Keratinocyte (primary cell): ENCODE measurements at places on chromosomes 6 and 20.
A peak's percentile ranks its signal among the peaks of the same experiment; 100 is the strongest.

- H3K4me3 ChIP-seq = peak overlapping the region; percentile 65
- no peaks in the 10 kb centered on the region for H3K27me3 ChIP-seq
- H3K4me1 ChIP-seq = peaks cover 24% of the 10 kb centered on the region
- H3K36me3 ChIP-seq = peaks cover 1% of the 10 kb centered on the region
Measured at GRCh38 chr6:10416863-10417641, 2.2 kb upstream of the TFAP2A start.

GRCh38 chr6:56962441-56962840 lies 7.5 kb downstream of the BEND6 start:
- no peaks in the 10 kb centered on the region for H3K27me3 ChIP-seq
- no peak overlapping the region for H3K27ac ChIP-seq
- H3K36me3 ChIP-seq = no peaks in the 10 kb centered on the region

GRCh38 chr6:51495096-51495495 lies 592.3 kb downstream of the PKHD1 start:
- H3K4me3 ChIP-seq = no peak overlapping the region
- H3K27me3 ChIP-seq = no peaks in the 10 kb centered on the region
- no peak overlapping the region for H3K27ac ChIP-seq
- H3K36me3 ChIP-seq = no peaks in the 10 kb centered on the region
- no peak for DNase-seq

- no peak overlapping the region for H3K27ac ChIP-seq
- H3K36me3 ChIP-seq = no peaks in the 10 kb centered on the region
- DNase-seq = no peak
- no peak overlapping the region for H3K4me3 ChIP-seq
- no peaks in the 10 kb centered on the region for H3K4me1 ChIP-seq
Measured at GRCh38 chr6:33061987-33062386, 11.5 kb downstream of the HLA-DPA1 start.

- H3K4me3 ChIP-seq = no peak overlapping the region
- no peaks in the 10 kb centered on the region for H3K27me3 ChIP-seq
- H3K4me1 ChIP-seq = peaks cover 12% of the 10 kb centered on the region
- H3K36me3 ChIP-seq = no peaks in the 10 kb centered on the region
Measured at GRCh38 chr6:139765825-139766285, 391.4 kb upstream of the CITED2 start.

DNA sequence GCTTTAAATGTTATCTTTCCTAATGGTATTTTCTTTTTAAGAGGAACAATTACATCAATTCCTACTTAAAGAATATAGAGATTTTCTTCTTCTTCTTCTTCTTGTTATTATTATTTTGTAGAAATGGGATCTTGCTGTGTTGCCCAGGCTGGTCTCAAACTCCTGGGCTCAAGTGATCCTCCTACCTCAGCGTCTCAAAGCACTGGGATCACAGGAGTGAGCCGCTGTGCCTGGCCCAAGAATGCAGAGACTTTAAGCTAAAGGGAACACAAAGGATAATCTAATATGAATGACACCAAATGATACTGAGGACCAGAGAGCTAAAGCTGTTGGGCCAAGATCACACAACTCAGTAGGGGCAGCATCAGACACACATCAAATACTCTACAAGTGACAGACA lies 87.4 kb upstream of the FOXQ1 start:
- no peak for DNase-seq
- no peak overlapping the region for H3K27ac ChIP-seq
- no peaks in the 10 kb centered on the region for H3K27me3 ChIP-seq

- no peak for DNase-seq
- no peaks in the 10 kb centered on the region for H3K36me3 ChIP-seq
- H3K27me3 ChIP-seq = no peaks in the 10 kb centered on the region
- H3K4me3 ChIP-seq = no peak overlapping the region
Measured at GRCh38 chr6:166588691-166589336, 2.3 kb upstream of the RAMACL start.

GRCh38 chr6:148423133-148423532 lies 80.5 kb downstream of the SASH1 start:
- H3K4me1 ChIP-seq = no peaks in the 10 kb centered on the region
- no peak overlapping the region for H3K4me3 ChIP-seq
- no peaks in the 10 kb centered on the region for H3K36me3 ChIP-seq
- DNase-seq = no peak
- H3K27ac ChIP-seq = no peak overlapping the region

GRCh38 chr6:135128268-135128914 lies 52.7 kb upstream of the MYB start:
- H3K4me1 ChIP-seq = no peaks in the 10 kb centered on the region
- no peaks in the 10 kb centered on the region for H3K27me3 ChIP-seq

- H3K4me1 ChIP-seq = no peaks in the 10 kb centered on the region
- no peaks in the 10 kb centered on the region for H3K27me3 ChIP-seq
Measured at GRCh38 chr6:155738602-155739105, 283.0 kb upstream of the NOX3 start.

DNA sequence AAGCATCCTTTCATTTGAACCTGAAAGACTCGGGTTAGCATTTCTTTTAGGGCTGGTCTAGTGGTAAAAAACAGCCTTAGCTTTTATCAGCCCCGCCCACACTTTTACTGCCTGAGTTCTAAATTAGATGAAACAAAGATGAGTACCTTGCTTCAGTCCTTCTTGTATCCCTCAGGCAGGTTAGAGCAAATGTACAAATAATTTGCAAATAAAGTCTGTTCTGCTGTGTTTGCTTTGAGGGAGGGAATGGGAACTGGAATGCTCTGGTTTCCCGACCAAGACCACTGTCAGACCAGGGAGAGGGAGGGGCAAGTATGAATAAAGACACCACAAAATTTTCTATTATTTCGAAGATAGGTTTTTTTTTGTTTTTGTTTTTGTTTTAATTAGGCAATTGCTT lies 85.5 kb upstream of the FLRT3 start:
- no peak overlapping the region for H3K4me3 ChIP-seq
- no peak for DNase-seq
- H3K36me3 ChIP-seq = no peaks in the 10 kb centered on the region
- H3K27ac ChIP-seq = no peak overlapping the region
- no peaks in the 10 kb centered on the region for H3K27me3 ChIP-seq

- no peaks in the 10 kb centered on the region for H3K27me3 ChIP-seq
- H3K4me3 ChIP-seq = no peak overlapping the region
- no peak for DNase-seq
- H3K27ac ChIP-seq = no peak overlapping the region
- no peaks in the 10 kb centered on the region for H3K4me1 ChIP-seq
Measured at GRCh38 chr6:88698661-88699060, 264.8 kb downstream of the RNGTT start.

DNA sequence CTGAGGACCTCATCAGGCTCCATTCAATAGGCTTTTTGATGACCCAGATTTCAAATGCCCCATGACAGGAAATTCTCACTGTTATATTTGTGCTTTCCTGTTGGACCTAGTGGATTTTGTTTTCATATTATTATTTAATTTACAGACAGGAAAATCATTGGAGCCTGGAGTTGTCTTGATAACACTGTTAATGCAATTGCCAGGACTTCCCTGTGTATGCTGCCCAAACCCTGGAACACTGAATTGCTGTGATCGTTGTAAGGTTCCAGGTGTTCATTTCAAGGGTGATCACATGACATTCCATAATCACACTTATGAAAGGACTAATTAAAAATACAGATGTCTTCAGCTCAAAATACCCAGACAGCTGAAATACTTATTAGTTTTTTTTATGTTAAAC lies 783.2 kb downstream of the DHX35 start:
- DNase-seq = no peak
- no peaks in the 10 kb centered on the region for H3K36me3 ChIP-seq
- no peaks in the 10 kb centered on the region for H3K4me1 ChIP-seq
- no peak overlapping the region for H3K27ac ChIP-seq

GRCh38 chr6:43262780-43263313 lies 19.6 kb downstream of the TTBK1 start:
- peaks cover 3% of the 10 kb centered on the region for H3K27me3 ChIP-seq
- no peaks in the 10 kb centered on the region for H3K36me3 ChIP-seq
- no peak overlapping the region for H3K27ac ChIP-seq
- no peaks in the 10 kb centered on the region for H3K4me1 ChIP-seq
- no peak overlapping the region for H3K4me3 ChIP-seq
- no peak for DNase-seq

GRCh38 chr6:25085756-25086155 lies 150.0 kb upstream of the RIPOR2 start:
- DNase-seq = no peak
- no peak overlapping the region for H3K27ac ChIP-seq
- no peaks in the 10 kb centered on the region for H3K36me3 ChIP-seq
- no peaks in the 10 kb centered on the region for H3K27me3 ChIP-seq

GRCh38 chr6:141000917-141001316 lies 1131.8 kb upstream of the GJE1 start:
- DNase-seq = no peak
- no peaks in the 10 kb centered on the region for H3K27me3 ChIP-seq
- no peaks in the 10 kb centered on the region for H3K4me1 ChIP-seq

GRCh38 chr20:58721951-58722778 lies 29.6 kb downstream of the NPEPL1 start:
- H3K27ac ChIP-seq = no peak overlapping the region
- H3K36me3 ChIP-seq = no peaks in the 10 kb centered on the region

GRCh38 chr6:3175715-3176402 lies 18.5 kb upstream of the TUBB2A start:
- H3K4me1 ChIP-seq = peaks cover 3% of the 10 kb centered on the region
- H3K4me3 ChIP-seq = no peak overlapping the region
- no peaks in the 10 kb centered on the region for H3K36me3 ChIP-seq
- no peak overlapping the region for H3K27ac ChIP-seq
- H3K27me3 ChIP-seq = no peaks in the 10 kb centered on the region
- DNase-seq = no peak

DNA sequence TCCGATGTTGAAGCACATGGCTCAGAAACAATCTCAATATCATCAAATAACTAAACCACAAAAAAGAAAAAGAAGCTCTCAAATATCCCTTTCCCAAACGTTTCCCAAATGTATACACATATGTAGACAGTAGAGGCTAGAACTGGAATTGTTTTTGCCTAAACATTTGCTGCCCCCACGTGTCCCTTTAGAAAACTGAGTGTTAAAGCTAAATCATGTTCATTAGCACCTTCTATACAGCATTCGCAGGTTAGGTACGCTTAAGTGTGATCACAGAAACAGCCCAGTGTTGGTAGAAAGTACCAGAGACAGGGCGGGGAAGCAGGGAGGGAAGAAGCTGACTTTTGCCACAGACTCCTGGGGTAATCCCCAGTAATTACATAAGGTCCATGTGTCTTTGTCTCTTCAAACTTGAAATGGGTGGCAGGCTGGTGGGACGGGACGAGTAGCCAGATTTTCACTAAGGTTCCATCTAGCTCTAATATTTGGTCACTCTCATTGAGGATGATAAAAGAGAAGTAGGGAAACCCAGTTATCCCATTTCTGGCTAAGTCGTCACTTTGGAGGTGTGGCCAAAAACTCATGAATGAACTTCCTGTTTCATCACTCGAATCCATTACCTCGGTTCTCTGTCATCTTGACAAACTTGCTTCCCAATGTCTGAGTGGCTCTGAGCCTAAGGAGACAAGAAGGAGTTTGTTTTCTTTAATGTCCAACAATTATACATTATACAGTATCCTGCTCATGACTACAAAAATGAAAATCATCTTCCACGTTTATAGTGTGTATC lies 15.0 kb upstream of the TFAP2A start:
- H3K4me3 ChIP-seq = peak overlapping the region; percentile 47
- DNase-seq = no peak
- no peaks in the 10 kb centered on the region for H3K27me3 ChIP-seq
- H3K4me1 ChIP-seq = peaks cover 84% of the 10 kb centered on the region
- H3K27ac ChIP-seq = peak overlapping the region; percentile 94

DNA sequence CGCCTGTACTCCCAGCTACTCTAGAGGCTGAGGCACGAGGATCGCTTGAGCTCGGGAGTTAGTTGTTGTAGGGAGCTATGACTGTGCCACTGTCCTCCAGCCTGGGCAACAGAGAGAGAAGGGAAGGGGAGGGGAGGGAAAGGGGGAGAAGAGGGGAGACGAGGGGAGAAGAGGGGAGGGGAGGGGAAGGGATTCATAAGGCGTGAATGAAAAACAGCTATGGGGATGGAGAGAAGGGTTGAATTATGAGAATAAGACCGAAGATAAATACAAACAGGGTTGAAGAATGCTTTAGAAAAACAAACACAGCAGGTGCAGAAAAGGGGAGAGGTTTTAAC lies 106.0 kb downstream of the TRIM27 start:
- no peaks in the 10 kb centered on the region for H3K36me3 ChIP-seq
- H3K27me3 ChIP-seq = peaks cover 26% of the 10 kb centered on the region
- no peak for DNase-seq
- no peak overlapping the region for H3K27ac ChIP-seq
- H3K4me3 ChIP-seq = no peak overlapping the region

GRCh38 chr6:50714487-50715379 lies 1.4 kb downstream of the TFAP2D start:
- peaks cover 95% of the 10 kb centered on the region for H3K27me3 ChIP-seq
- H3K4me1 ChIP-seq = no peaks in the 10 kb centered on the region
- DNase-seq = no peak
- H3K36me3 ChIP-seq = no peaks in the 10 kb centered on the region
